Right lobe of liver (tissue), 6 donors: ENCODE measurements at places on chromosomes 11 and 22. TPM values are rescaled to one million over a fixed set of nuclear protein-coding genes. Genes with fewer than 3 reads are reported as not detected.

FXYD6 gene
- total RNA-seq, result 9.4 TPM

MMP1 gene
- total RNA-seq, result not detected

NCR3LG1 gene
- 1.5 TPM for total RNA-seq

LMF2 gene
- 33.2 TPM for total RNA-seq

GLB1L3 gene
- not detected for total RNA-seq

SCUBE2 gene
- 0.22 TPM for total RNA-seq

NCF4 gene
- 6.2 TPM for total RNA-seq

TEF gene
- total RNA-seq, result 28.9 TPM

IL17REL gene
- total RNA-seq, result not detected

SLC17A6 gene
- not detected for total RNA-seq

MMP11 gene
- total RNA-seq, result 0.70 TPM

DEFB131B gene
- not detected for total RNA-seq
